ENCODE measurements at places on chromosomes 7 and 10. TPM values are rescaled to one million over a fixed set of nuclear protein-coding genes. Genes with fewer than 3 reads are reported as not detected.

DNA sequence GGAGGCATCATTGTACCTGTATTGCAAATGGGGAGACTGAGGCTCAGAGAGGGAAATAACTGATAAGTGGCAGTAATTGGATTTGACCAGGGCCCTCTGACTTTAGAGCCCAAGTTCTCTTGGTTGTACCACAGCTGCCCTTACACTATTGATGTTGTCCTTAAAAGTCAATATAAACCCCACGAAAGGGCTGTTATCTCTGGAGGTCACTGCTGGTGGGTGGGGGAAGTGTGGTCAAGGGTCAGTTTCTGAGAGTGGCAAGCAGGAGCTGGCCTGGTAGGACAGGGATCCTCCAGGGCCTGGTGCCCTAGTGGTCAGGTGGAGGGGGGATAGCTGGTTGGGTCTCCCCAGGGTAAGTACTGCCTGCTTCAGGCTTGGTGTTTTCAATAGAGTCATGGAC lies 44.2 kb upstream of the AQP1 start:
- no peak for DNase-seq
- H3K36me3 ChIP-seq = no peaks in the 10 kb centered on the region
- no peaks in the 10 kb centered on the region for H3K4me1 ChIP-seq
- H3K27me3 ChIP-seq = no peaks in the 10 kb centered on the region

- no peaks in the 10 kb centered on the region for H3K36me3 ChIP-seq
- H3K4me3 ChIP-seq = no peak overlapping the region
- H3K27me3 ChIP-seq = no peaks in the 10 kb centered on the region
- DNase-seq = no peak
- H3K27ac ChIP-seq = no peak overlapping the region
- H3K4me1 ChIP-seq = peaks cover 10% of the 10 kb centered on the region
Measured at GRCh38 chr10:61961278-61961677, 59.8 kb downstream of the ARID5B start.

GRCh38 chr7:107917763-107918651 lies 27.0 kb downstream of the DLD start:
- peaks cover 5% of the 10 kb centered on the region for H3K36me3 ChIP-seq
- no peak for DNase-seq
- no peaks in the 10 kb centered on the region for H3K27me3 ChIP-seq

GRCh38 chr10:7054915-7055314 lies 355.9 kb downstream of the SFMBT2 start:
- H3K27ac ChIP-seq = no peak overlapping the region
- no peaks in the 10 kb centered on the region for H3K36me3 ChIP-seq
- DNase-seq = no peak
- no peak overlapping the region for H3K4me3 ChIP-seq
- H3K4me1 ChIP-seq = no peaks in the 10 kb centered on the region
- H3K27me3 ChIP-seq = no peaks in the 10 kb centered on the region

GRCh38 chr10:125709553-125710474 lies 9.7 kb upstream of the EDRF1 start:
- H3K4me1 ChIP-seq = no peaks in the 10 kb centered on the region
- H3K36me3 ChIP-seq = no peaks in the 10 kb centered on the region
- H3K27me3 ChIP-seq = no peaks in the 10 kb centered on the region
- no peak overlapping the region for H3K4me3 ChIP-seq
- no peak for DNase-seq
- no peak overlapping the region for H3K27ac ChIP-seq

DNA sequence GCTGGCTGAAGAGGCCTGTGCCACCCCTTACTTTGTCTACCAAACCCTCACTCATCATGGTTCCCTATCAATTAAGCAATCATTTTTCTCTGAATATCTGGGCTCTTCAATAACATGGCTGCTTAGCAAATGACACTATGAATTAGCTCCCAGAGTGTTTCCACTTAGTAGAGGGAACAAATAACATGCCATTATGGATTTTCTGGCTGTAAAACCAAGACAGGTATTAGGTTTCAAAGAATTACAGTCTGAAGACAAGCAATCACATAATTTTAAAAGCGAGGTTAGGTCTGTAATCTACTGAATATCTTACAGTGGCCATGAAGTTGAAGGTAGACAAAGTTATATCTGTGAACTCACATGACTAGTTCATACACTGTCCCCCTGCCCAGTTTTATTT lies 220.8 kb upstream of the PHYHIPL start:
- H3K36me3 ChIP-seq = no peaks in the 10 kb centered on the region
- no peaks in the 10 kb centered on the region for H3K4me1 ChIP-seq
- H3K4me3 ChIP-seq = no peak overlapping the region
- no peaks in the 10 kb centered on the region for H3K27me3 ChIP-seq

ELFN1 gene
- 0.40 TPM for total RNA-seq

LAMB4 gene
- not detected for total RNA-seq

NEUROD6 gene
- not detected for total RNA-seq

CFAP70 gene
- total RNA-seq = 0.64 TPM

TCF7L2 gene
- total RNA-seq = 65.1 TPM

NAT16 gene
- total RNA-seq = not detected

Data from colonic mucosa (tissue), 4 donors.